Stimulated activated CD4-positive, alpha-beta T cell treated with anti-CD3 and anti-CD28 coated beads, TNF-alpha, amount 100 ng/mL, for 1 hour (primary cell): ENCODE measurements at places on chromosomes 16 and 17.
A peak's percentile ranks its signal among the peaks of the same experiment; 100 is the strongest.

DNA sequence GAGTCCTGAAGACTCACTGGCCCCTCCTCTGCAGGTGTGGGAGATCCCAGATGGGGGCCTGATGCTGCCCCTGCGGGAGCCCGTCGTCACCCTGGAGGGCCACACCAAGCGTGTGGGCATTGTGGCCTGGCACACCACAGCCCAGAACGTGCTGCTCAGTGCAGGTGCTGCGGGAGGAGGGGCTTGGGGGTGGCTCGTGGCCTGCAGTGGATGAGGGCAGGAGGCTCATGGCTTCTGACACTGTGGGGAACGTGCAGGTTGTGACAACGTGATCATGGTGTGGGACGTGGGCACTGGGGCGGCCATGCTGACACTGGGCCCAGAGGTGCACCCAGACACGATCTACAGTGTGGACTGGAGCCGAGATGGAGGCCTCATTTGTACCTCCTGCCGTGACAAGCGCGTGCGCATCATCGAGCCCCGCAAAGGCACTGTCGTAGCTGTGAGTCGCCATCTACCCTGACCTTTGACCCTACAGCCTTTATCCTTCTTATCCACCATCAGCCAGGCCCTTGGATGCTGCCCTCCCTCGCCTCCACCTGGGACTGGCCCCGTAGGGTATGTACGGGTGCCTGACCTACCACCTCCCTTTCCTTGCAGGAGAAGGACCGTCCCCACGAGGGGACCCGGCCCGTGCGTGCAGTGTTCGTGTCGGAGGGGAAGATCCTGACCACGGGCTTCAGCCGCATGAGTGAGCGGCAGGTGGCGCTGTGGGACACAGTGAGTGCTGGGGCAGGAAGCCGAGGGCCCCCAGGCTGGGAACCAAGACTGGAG, 3.6 kb downstream of the CORO1A start:
- peak; percentile 73 for DNase-seq

DNA sequence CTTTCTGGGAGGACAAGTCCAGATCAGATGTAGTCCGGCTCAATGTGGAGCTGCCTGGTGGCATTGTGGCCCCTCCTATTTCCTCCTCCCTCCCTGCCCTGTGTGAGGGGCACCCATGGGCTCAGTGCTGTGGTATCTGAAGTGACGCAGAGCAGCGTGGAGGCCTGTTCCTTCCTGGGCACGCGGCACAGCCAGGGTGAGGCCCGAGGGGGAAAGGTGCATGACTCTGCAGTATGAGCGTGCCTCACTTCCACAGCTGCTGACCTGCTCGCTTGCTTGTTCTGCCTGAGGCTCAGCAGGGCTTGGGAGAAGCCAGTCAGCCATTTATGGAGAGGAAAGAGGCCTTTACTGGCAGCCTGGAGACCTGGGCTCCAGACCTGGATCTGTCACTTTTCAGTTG, 11.7 kb downstream of the TMEM238L start:
- no peak for DNase-seq

DNA sequence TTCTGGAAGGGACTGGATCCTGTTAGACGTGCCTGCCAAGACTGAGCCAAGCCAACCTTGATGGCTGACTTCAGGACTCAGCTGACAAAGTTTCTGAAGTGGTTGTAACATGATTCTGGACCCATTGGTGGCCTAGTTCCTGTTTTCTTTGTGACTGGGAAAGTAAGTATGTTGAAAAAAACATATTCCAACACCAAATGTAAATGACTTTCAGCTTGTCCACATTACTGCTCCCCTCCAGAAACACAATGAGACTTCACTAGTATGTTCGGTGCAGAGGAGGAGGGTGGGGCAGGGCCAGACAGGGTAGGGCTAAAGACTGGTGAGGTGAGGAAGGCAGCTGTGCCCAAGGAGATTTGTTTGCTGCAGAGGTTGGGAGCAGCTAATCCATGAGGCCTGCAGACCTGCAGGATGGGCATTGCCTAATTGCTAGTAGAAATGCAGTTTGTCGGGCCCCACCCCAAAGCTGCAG, 26.4 kb downstream of the NMT1 start:
- no peak for DNase-seq

- DNase-seq: no peak
Observed at GRCh38 chr17:58278661-58279015, 2.1 kb downstream of the MPO start.

DNA sequence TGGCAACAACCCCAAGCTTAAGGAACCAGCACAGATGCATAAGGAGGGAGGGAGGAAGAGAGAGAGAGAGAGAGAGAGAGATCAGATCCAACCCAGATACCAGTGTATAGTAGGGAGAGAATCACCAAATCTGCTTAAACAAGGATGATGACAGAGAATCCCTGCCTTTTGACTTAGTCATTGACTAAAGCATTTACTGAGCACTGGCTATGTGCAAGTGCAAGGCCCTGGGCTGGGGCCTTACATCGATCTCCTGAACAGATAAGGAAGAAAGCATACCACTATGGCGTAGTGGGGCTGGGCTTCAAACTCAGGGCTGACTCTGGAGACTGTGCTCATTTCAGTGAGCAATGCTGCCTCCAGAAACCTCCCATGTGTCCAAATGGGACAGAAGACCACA, 15.8 kb downstream of the TSNAXIP1 start:
- DNase-seq: no peak

GRCh38 chr17:2058586-2059546, 4.0 kb downstream of the HIC1 start:
- DNase-seq: peak; percentile 59

DNA sequence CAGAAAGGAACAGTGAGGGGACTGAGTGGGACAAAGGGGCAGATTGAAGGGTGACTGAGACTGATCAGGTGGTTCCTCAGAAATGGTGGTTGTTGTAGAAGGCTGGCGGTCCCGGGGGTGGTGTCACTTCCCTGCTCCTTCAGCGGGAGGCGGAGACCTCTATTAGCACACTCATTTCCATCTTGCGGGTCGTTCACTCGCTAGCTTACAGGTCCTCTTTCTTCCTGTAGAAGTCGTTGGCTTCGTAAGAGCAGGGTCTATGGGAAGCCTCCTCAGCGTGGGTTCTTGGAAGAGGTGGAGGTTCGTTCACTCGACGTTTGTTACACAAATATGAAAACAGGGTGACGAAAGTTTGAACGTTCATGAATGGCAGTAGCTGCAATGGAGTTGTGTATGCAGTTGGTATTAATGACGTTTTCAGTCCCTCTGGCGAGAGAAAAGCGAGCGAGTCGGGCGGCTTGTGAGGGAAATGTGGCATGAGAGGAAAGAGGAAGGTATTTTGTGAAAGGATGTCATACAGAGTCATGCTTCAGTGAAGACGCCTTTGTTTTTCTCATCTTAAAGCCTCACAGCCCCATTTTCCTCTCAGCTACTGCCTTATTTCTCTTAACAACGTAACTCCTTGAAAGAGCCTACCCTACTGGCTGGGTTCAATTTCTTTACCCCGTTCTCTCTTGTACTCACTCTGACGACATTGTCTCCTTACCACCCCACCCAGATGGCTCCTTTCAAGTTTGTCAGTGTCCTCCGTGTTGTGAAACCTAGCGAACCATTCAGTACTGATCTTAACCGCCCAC, 667 bp downstream of the EFCAB13 start:
- no peak for DNase-seq
